Aortic smooth muscle cell (primary cell): ENCODE measurements at places on chromosomes 12 and 14. TPM values are rescaled to one million over a fixed set of nuclear protein-coding genes. Genes with fewer than 3 reads are reported as not detected.

The MYO1H gene
- total RNA-seq: not detected in 2 replicates

The WSCD2 gene
- total RNA-seq: under 0.01 and 0.06 TPM in 2 replicates

The WASHC4 gene
- total RNA-seq: 66.5 and 79.5 TPM in 2 replicates

The FOXN4 gene
- total RNA-seq: not detected in 2 replicates

The IL22 gene
- not detected in 2 replicates for total RNA-seq

The PSMD9 gene
- 116 and 145 TPM in 2 replicates for total RNA-seq

The PWP1 gene
- total RNA-seq: 102 and 121 TPM in 2 replicates

The NGB gene
- not detected in 2 replicates for total RNA-seq

The SLC25A47 gene
- total RNA-seq: not detected in 2 replicates

The TAOK3 gene
- 41.9 and 43.6 TPM in 2 replicates for total RNA-seq

The OR6C65 gene
- total RNA-seq: not detected in 2 replicates

The GLRX5 gene
- total RNA-seq: 42.0 and 45.3 TPM in 2 replicates

The PTCSC3 gene
- not detected in 2 replicates for total RNA-seq

The TAS2R19 gene
- total RNA-seq: 2.8 and 6.0 TPM in 2 replicates
